ENCODE measurements at places on chromosomes 6 and 20.

DNA sequence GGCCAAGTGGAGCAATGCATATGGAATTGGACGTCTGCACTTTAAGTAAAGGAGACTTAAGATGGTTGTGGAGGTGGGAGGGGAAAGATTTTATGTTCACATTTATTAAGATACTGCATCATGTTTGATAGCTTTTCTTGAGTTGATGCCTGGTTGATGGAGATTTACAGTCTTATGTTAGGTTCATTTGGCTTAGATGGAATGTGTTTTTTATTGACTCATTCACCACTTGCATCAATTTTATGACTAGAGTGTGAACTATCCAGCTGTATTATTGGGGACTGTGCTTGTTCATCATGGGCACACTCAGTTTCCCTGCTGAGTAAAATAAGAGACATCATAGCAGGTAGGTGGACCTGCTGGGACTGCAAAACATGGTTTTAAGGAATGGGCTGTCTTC, 91.2 kb upstream of the SCP2D1 start:
- no peak for DNase-seq

DNA sequence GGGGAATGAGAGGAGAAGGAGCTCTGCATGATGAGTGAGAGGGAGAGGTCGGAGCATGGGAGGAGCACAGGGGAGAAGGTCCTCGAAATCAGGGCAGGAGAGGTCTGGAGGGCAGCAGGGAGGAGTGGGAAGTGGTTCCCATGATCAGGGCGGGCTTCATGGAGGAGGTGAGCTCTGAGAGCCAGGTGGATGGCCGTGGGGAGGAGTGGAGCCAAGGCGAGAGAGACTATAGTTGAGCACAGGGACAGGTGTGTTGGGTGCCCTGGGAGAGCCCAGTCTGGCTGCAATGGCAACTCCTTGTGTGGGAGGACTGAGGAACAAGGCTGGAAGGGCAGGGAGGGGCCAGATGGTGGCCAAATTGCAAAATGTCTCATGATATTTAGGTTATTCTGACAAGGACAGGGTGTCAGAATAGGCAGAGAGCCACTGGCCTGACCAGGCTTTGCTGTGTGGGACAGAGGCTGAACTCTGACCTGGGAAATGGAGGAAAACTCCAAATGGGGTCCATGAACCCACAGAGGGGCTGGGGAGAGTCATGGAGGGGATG, 21.4 kb downstream of the TTBK1 start:
- no peak for DNase-seq

- no peak for DNase-seq
Observed at GRCh38 chr6:125968493-125968892, 11.9 kb downstream of the HINT3 start.

DNA sequence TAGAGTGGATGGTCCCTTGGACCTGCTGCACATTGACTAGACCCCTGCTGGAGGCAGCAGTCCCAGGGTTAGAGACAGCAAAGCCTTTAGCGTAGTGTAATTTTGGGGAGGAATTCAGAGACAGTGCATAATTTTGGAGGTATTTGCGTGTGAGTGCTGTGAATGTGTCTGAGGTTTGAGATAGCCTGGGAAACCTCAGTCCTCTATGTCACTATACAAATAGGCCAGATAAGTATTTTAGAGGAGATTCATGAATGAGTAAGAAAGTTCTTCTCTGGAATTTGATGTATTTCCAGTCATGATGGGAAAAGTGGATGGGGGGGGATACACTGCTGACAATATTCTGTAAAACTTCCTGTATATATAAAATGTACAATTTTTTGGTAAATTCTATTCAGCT, 25.8 kb upstream of the MTRF1L start:
- no peak for DNase-seq

- no peak for DNase-seq
Observed at GRCh38 chr20:43963233-43963632, 48.6 kb downstream of the TOX2 start.

DNA sequence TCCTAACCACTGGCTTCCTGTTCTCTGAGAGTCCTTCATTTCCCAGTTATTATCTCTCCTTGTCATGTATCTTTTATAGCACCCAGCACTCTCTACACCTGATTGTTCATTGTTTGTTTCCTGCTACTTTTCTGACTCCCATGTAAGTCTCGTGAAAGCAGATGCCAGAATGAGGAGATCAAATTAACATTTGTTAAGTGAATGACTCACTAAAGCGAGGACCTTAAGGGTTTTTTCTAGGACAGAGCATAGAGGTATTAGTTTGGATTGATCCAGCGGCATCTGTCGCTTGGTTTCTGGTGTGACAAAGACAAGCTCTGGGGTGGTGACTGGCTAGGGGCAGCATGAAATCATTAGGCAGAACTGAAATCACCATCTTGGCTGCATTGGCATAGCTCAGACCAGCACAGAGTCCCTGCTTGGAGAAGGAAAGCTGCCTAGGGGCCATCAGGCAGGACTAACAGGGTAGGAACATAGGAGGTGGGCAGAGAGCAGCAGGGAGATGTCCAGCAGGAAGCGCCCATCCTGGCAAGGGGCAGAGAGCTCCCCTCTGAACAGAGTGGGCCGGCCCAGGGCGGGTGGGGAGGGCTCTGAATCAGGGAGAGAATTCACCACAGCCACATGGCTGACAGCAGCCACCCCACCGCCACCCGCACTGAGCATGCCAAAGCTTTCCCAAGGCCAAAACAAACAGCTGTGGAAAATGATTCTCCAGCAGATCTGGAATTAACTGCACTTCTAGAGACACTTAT, 97.1 kb upstream of the CEP85L start:
- DNase-seq, result no peak

DNA sequence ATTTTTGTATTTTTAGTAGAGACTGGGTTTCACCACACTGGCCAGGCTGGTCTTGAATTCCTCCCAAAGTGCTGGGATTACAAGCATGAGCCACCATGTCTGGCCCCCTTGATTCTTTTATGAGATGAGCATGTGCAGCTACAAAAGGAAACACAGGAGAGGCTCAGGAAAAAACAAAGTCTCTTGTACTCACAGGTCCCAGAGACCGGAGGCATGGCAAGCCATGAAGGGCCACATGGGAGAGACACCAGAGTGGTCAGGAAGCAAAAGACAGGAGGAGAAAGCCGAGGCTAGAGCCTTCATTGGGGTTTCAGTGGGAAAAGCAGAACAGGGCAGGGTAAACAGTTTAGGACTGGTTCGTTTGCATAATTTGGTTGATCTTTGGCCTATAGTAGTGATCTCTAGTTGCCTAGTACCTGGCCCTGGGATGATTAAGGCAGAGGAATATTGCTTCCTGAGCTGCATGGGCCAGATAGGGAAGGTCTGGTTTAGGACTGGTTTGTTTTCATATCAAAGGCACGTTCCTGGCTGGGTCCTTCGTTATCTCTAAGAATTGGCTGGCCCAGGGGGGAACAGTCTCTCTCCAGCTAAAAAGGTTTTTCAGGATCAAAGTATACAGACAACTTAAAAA, 48.2 kb upstream of the PRND start:
- DNase-seq, result no peak

DNA sequence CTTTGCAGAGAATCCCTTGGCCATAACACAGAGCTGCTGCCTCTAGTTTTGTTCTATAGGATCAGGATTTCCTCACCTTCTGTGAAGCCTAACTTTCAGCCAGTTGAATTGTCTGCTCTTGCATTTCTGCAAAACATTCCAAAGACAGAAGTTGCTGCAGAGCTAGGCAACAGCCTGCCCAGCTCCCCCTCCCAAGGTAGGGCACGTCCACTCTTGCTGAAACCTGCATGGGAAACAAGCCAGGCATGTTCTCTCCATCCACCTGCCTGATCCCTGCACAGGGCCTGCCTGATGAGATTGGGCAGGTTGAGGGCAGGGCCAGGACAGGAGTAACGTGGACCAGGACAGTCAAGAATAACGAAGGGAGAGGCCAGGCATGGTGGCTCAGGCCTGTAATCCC, 58.9 kb upstream of the NAA20 start:
- DNase-seq, result no peak
